ENCODE measurements at places on chromosomes 13 and 19.

GRCh38 chr19:18090545-18091216, 3.9 kb upstream of the IL12RB1 start:
- no peak for DNase-seq

DNA sequence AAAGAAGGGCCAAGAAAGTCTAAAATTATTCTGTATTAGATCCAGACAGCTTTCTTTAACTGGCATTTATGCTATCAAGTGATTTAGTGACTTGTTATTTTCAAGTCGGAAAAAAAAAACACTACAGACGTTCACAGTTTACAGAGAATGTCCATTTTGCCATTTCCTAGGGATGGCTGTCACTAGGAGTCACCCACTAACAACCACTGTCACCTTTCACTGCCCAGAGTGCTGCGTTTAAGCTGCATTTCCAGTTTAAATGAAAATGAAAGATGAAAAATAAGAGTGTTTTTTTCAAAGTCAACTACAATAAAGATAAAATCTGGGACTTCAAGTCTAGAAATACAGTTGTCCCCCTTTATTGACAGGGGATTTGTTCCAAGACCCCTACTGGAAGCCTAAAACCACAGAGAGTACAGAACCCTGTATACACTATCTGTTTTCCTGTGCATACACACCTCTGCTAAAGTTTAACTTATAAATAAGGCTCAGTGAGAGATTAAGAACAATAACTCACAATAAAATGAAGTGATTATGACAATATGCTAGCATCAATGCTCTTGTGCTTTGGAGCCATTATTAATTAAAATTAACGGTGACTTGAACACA, 112.5 kb downstream of the SACS start:
- DNase-seq, result no peak

- no peak for DNase-seq
These were observed 24.6 kb upstream of the IRS2 start for GRCh38 chr13:109810761-109811510.

DNA sequence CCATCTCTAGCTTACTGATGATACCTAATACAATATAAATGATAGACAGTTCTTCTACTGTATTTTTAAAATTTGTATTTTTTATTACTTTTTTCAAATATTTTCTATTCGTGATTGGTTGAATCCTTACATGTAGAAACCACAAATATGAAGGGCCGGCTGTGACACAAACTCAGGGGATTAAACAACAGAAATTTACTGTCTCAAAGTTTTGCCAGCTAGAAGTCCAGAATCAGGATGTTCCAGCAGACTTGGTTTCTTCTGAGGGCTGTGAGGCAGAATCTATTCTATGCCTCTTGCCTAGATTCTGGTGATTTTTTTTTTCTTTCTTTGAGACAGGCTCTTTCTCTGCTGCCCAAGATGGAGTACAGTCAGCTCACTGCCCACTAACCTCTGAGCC, 13.8 kb downstream of the FPR1 start:
- DNase-seq, result no peak

DNA sequence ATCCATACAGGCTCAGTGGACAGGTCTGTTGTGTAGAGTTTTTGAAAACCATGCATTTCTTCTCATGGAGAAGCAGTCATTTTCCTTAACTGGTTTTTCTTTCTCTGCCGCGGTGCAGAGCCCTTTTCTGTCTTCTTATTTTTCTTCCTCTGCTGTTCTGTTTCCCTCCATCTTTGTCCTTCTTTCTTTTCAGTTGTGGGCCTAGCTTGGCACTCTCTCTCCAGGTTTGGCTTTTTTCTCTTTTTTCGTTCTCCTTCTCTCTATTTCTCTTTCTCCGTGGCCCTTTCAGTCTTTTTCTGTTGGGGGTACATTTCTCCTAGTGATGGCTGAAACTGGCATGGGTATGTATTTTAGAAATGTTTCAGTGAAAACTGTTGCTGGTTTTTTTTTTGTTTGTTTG, 24.1 kb downstream of the NFIX start:
- no peak for DNase-seq

- no peak for DNase-seq
These were observed 2.6 kb downstream of the P2RY11 start for GRCh38 chr19:10113964-10114650.
